ENCODE measurements at places on chromosomes 11 and 22. TPM values are rescaled to one million over a fixed set of nuclear protein-coding genes. Genes with fewer than 3 reads are reported as not detected.

PHLDA2 gene
- 25.5 TPM for polyA plus RNA-seq

OR1S2 gene
- not detected for polyA plus RNA-seq

UCP3 gene
- polyA plus RNA-seq = 0.70 TPM

DNAJB7 gene
- not detected for polyA plus RNA-seq

TSSK2 gene
- polyA plus RNA-seq = not detected

GSTT2 gene
- polyA plus RNA-seq = not detected

OR8A1 gene
- not detected for polyA plus RNA-seq

Measured in stomach (tissue), 19 donors.